ENCODE measurements at places on chromosomes 7 and 10. TPM values are rescaled to one million over a fixed set of nuclear protein-coding genes. Genes with fewer than 3 reads are reported as not detected.

Gene WDFY4
- total RNA-seq: 16.4 TPM

Gene PDZD7
- 1.2 TPM for total RNA-seq

Gene ADARB2
- total RNA-seq: 0.69 TPM

Gene ZNF777
- 9.4 TPM for total RNA-seq

Gene FBXO24
- 0.77 TPM for total RNA-seq

Gene HOXA4
- total RNA-seq: 3.9 TPM

Gene AOC1
- not detected for total RNA-seq

- no peak for DNase-seq
These were observed 44.5 kb downstream of the STARD3NL start for GRCh38 chr7:38222481-38223096.

DNA sequence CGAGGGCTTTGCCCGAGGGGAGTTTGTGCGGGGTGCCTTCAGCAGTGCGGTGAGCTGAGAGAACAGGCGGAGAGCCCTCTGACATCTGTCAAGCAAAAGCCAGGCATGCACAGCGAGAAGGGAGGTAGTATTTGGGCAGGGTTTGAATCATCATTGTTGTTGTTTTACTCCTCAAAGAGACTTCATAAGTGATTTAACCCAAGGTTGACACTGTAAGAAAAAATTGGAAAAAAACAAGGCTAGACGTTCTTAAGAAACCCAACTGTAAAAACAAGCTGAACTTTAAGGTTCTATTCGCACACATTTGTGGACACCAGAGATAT lies 1.3 kb downstream of the ADAM22 start:
- no peak for DNase-seq

GRCh38 chr10:12505683-12506082 lies 156.3 kb downstream of the CAMK1D start:
- DNase-seq: no peak

DNA sequence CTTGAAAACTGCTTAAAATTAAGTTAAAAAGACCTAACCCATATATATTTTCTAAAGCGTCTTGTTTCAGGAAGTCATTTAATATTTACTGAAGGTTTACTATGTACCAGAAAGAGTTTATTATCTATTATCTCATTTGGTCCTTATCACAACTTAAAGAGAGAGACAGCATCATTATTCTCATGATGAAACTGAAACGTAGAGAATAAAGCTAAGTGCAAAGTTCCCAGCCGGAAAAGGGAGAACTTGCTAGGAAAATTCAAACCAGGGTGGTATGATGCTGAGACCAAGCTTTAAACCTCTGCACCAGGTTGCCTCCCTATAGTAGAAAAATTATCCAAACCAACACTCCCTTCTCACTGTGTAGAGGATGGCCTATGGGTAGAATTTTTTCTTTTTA lies 207.7 kb upstream of the BMPER start:
- DNase-seq: no peak

- peak; percentile 48 for DNase-seq
These were observed 162.6 kb downstream of the FAM107B start for GRCh38 chr10:14611968-14612693.

GRCh38 chr7:31260851-31261250 lies 79.7 kb downstream of the NEUROD6 start:
- no peak for DNase-seq

DNA sequence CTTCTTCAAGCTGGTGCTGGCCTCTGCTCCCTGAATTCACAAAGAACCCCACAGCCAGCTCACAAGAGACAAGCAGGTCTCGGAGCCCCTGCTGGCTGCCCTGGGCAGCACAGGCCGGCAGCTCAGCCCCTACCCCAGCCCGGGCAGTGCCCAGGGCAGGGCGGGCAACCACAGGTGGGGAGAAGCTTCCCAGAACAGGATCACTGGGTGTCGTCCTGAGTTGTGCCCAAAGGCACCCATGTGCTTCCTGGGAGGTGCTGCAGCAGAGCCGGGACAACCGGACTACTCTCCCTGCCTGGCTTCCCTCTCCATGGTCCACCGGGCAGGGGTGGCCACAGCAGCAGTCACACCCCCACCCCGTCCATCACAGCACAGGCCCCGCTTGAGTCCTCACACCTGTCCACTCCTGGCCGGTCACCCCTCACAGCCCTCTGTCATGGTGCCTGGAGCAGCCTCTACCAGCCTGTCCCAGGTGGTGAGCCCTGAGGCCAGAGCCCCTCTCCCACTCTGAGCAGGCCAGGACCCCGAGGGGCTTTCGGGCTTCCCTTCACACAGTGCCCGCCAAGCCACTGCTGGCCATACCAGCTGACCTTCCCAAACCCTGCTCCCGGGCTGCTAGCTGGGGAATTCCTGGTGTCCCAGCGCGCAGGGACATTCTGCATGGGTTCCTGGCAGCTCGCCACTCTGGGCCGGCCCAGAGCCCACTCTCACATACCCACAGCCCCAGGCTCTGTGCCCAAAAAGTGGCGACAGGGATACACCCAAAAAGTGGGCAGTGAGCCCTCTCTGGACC lies 3.1 kb downstream of the RASGEF1A start:
- peak; percentile 64 for DNase-seq

- no peak for DNase-seq
These were observed 85.5 kb downstream of the ZNRF2 start for GRCh38 chr7:30369879-30370278.

- no peak for DNase-seq
These were observed 31.0 kb upstream of the ARHGAP12 start for GRCh38 chr10:31959461-31960173.

Data from upper lobe of left lung (tissue), 6 donors.